ENCODE measurements at places on chromosomes 11 and 22. TPM values are rescaled to one million over a fixed set of nuclear protein-coding genes. Genes with fewer than 3 reads are reported as not detected.
A peak's percentile ranks its signal among the peaks of the same experiment; 100 is the strongest.

GRCh38 chr11:64055077-64055476 is 19.3 kb downstream of the FLRT1 start:
- peaks cover 29% of the 10 kb centered on the region for H3K4me1 ChIP-seq
- H3K4me3 ChIP-seq, result no peak overlapping the region
- peak overlapping the region; percentile 59 for H3K27ac ChIP-seq
- no peaks in the 10 kb centered on the region for H3K36me3 ChIP-seq
- H3K27me3 ChIP-seq, result no peaks in the 10 kb centered on the region

- no peak overlapping the region for H3K27ac ChIP-seq
- H3K27me3 ChIP-seq, result no peaks in the 10 kb centered on the region
- H3K4me3 ChIP-seq, result no peak overlapping the region
- no peaks in the 10 kb centered on the region for H3K36me3 ChIP-seq
Observed at GRCh38 chr11:64546600-64546999, 44.4 kb upstream of the SLC22A12 start.

GRCh38 chr11:134512571-134513538 is 100.8 kb upstream of the B3GAT1 start:
- DNase-seq, result peak; percentile 50
- H3K27me3 ChIP-seq, result peaks cover 4% of the 10 kb centered on the region
- H3K36me3 ChIP-seq, result no peaks in the 10 kb centered on the region
- no peak overlapping the region for H3K27ac ChIP-seq
- H3K4me3 ChIP-seq, result no peak overlapping the region
- H3K4me1 ChIP-seq, result no peaks in the 10 kb centered on the region

DNA sequence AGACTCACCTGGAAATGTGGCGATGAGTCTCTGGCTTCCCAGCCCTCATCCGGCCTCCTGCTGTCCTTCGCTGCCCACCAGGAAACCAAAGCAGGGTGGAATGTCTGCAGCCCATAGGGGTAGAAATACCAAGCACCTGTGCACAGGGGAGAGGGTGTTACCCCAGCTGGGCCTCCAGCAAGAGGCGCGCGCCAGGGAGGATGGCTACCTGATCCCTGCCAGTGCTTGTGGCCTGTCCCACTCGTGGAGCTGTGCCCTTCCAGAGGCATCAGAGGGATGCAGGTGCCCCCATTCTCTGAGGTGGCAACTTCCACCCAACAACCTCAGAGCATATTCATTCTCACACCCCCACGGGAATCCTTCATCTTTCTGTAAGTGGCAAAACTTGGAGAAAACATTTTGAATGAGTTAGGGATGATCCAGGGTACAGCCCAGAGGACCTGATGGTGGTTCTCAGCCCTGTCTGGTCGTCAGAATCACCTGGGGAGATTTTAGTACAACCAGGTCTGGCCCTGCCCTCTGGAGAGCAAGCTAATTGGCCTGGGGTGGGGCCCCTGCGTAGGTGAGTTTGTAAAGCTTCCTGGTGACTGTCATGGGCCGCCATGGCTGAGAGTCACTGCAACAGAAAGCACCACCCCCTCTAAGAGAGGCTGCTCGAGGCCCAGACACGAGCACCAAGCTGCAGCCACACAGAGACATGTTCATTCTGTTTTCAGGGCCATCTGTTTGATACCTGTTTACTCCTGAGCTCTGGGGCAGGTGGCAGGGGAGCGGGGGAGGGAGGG is 9.9 kb downstream of the SUN2 start:
- no peaks in the 10 kb centered on the region for H3K4me1 ChIP-seq
- peaks cover 100% of the 10 kb centered on the region for H3K36me3 ChIP-seq
- no peaks in the 10 kb centered on the region for H3K27me3 ChIP-seq
- no peak overlapping the region for H3K4me3 ChIP-seq
- DNase-seq, result no peak
- H3K27ac ChIP-seq, result no peak overlapping the region

DNA sequence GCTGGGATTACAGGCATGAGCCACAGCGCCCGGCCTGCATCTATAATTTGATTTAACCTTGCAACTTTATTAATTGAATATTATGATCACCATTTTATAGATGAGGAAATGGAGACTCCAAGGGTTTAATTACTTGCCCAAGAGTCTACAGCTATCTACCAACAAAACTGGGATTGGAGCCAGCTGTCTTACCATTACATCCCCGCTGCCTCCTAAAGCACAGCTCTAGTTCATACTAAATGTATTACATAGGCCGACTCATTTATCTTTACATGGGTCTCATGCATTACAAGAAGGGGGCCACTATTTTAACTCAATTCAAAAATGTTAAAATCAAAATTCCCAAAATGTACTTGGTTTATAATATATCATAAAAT is 14.1 kb upstream of the TMA7B start:
- DNase-seq, result no peak
- H3K27me3 ChIP-seq, result no peaks in the 10 kb centered on the region
- no peak overlapping the region for H3K27ac ChIP-seq
- no peaks in the 10 kb centered on the region for H3K4me1 ChIP-seq
- H3K36me3 ChIP-seq, result no peaks in the 10 kb centered on the region
- no peak overlapping the region for H3K4me3 ChIP-seq

DNA sequence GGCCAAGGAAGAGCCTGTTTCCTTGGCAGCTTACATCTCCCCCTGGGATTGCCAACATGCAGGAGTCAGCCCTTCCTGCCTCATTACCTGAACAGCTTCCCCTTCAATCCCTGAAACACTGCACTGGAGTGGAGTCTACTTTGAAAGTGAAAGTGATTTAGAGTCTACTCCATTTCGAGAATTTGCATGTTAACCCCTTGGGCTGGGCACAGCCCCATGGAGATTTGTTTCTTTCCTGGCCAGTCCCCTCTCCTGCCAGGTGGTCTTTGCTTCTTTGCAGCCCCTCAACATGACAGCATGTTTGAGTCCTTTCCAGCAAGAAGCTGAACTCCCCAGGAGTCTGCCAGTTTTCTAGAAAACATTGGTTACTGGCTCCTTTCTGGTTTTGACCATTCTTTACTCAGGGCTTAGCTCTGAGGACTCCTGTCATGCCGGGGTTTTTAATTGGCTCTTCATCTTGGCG is 59.9 kb downstream of the TRAF6 start:
- H3K4me1 ChIP-seq, result peaks cover 13% of the 10 kb centered on the region
- peak overlapping the region; percentile 5 for H3K4me3 ChIP-seq
- H3K27me3 ChIP-seq, result no peaks in the 10 kb centered on the region
- H3K36me3 ChIP-seq, result no peaks in the 10 kb centered on the region
- H3K27ac ChIP-seq, result no peak overlapping the region

GRCh38 chr22:23163665-23164064 is 16.6 kb upstream of the BCR start:
- peak overlapping the region; percentile 53 for H3K27ac ChIP-seq
- H3K36me3 ChIP-seq, result no peaks in the 10 kb centered on the region
- H3K4me1 ChIP-seq, result no peaks in the 10 kb centered on the region

DNA sequence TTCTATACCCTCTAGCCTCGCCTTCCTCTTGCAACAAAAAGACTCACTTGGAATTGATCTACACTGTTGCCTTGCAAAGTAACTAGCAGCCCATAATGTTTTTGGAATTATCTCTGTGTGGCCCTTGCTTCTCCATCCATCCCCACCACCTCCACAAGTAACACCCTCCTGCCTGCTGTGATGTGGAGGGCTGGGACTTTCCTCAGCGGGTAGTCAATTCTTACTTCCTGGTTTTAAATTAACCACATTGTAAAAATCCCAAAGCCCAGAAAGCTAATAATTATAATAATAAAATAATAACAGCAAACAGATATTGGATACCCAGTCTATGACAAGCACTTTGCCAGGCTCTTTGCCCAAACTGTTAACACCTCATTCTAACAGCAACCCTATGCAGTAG is 40.8 kb upstream of the GALNT18 start:
- no peak overlapping the region for H3K27ac ChIP-seq
- H3K4me3 ChIP-seq, result no peak overlapping the region
- H3K27me3 ChIP-seq, result no peaks in the 10 kb centered on the region
- H3K36me3 ChIP-seq, result no peaks in the 10 kb centered on the region

DNA sequence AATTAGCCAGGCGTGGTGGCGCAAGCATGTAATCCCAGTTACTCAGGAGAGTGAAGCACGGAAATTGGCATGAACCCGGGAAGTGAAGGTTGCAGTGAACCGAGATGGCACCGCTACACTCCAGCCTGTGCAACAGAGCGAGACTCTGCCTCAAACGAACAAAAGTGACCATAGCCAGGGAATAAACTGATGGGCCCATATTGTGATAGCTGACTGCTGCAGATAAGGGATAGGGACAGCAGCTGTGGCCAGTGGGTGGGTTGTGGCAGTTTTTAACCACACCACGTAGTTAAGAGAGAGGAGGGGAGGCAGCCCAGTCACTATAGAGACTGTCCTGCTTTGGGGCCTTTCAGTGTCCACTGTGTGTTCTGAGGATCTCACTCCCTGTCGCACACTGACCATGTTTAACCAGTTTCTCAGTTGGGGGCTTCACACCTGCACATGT is 58.9 kb downstream of the PISD start:
- peak overlapping the region; percentile 91 for H3K27ac ChIP-seq
- no peaks in the 10 kb centered on the region for H3K36me3 ChIP-seq
- no peak overlapping the region for H3K4me3 ChIP-seq

- no peaks in the 10 kb centered on the region for H3K27me3 ChIP-seq
- H3K36me3 ChIP-seq, result peaks cover 22% of the 10 kb centered on the region
- peak; percentile 30 for DNase-seq
- H3K4me1 ChIP-seq, result no peaks in the 10 kb centered on the region
- no peak overlapping the region for H3K4me3 ChIP-seq
Observed at GRCh38 chr22:24090581-24090980, 79.5 kb downstream of the CABIN1 start.

DNA sequence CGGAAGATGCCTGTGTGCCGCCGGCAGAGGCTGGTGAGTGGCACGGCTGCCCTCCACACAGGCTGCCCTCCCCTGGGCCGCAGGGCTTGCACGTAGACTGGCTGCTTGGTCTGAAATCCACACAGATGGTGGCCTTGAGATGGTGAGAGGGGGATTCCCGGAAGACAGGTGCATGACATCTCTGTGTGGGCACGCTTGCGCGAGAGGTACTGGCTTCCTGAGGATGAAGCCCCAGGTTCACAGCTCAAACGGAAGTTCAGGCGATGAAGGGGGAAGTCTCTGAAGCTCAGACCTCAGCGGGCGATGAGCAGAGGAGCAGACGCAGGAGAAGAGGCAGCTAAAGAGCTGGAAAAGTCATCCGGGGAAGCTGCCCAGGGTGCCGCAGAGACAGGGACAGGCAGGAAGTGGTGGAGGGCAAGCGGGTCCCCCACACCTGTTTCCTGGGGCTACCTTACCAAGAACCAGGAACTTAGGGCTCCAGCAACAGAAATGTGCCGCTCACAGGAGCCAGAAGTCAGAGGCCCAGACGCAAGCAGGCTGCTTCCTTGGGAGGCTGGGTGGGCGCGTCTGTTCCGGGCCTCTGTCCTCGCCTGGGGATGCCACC is 7.2 kb downstream of the CRELD2 start:
- H3K4me3 ChIP-seq, result no peak overlapping the region
- peaks cover 12% of the 10 kb centered on the region for H3K4me1 ChIP-seq
- H3K36me3 ChIP-seq, result peaks cover 4% of the 10 kb centered on the region

DNA sequence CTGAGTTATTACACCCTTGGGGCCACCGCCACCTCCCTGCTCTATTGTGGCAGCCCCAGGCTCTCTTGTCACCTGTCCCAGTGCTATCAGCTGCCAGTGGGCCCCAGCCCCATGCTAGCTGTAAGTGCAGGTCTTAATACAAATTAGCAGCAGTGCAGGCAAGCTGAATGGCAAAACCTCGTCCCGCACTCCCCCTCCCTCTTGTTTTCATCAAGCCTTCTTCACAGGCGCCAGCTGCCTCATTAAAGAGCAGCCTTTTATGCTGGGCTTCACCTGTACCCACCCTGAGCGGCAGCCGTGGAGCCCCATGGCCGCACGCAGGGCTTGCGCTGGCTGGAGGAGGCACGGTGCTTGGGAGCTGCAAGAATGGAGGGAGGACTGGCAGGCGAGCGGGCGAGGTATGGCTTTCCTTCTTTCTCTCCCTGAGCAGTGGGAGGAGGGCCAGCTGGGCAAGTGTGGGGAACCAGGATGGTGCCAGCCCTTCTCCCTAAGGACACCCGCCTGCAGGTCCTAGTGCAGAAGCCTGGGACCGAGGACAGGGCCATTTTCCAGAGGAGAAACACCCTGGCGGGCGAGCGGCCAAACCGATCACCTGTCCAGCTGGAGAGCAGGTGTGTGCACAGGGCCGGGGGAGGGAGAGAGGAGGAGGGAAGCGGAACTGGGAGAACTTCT is 70.7 kb downstream of the FLI1 start:
- DNase-seq, result no peak
- no peak overlapping the region for H3K4me3 ChIP-seq
- H3K36me3 ChIP-seq, result no peaks in the 10 kb centered on the region

DNA sequence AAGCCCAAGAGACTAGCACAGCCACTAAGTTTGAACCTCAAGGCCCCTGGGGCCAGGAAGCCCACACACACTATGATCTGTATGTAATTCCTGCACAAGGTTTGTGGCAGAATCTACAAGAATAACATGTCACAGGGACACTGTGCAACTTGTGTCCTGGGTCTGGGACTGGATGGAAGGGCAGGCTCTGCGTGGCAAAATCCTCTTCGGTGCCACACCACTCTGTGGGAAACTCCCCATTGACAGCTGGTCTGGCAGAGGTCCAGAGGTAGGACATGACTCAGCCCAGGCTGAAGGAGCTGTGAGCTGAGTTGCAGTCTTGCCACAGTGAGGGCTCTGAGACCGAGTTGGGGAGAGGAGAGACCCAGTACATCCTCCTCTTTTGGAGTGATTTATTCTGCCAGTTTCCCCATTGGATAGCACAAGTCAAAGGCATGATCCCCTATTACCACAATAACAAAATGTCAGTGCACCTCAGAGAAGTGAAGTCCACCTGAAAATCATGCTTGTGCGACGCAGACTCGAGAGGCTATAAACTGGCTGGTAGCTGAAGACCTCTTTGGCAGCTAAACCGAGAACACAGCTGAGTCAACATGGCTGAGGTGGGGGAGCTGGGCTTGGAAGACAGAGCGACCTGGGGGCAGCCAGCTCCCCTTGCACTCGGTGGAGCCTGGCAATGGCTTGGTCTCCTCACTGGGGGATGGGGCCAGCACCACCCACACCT is 23.3 kb upstream of the SERPIND1 start:
- peaks cover 57% of the 10 kb centered on the region for H3K36me3 ChIP-seq
- peak; percentile 77 for DNase-seq
- peak overlapping the region; percentile 29 for H3K27ac ChIP-seq
- H3K4me3 ChIP-seq, result no peak overlapping the region

- H3K27ac ChIP-seq, result no peak overlapping the region
- no peaks in the 10 kb centered on the region for H3K27me3 ChIP-seq
- peak; percentile 46 for DNase-seq
- H3K4me3 ChIP-seq, result no peak overlapping the region
Observed at GRCh38 chr11:60902625-60903024, 3.8 kb downstream of the PRPF19 start.

The POTEH gene
- not detected for total RNA-seq

The RIC3 gene
- total RNA-seq, result 15.7 TPM

The SERGEF gene
- total RNA-seq, result 41.8 TPM

The PRODH gene
- 3.6 TPM for total RNA-seq

The GRK3 gene
- 7.7 TPM for total RNA-seq

The OR2AG2 gene
- not detected for total RNA-seq

The RBM4 gene
- 82.5 TPM for total RNA-seq

The KRTAP5-2 gene
- not detected for total RNA-seq

Data from sigmoid colon (tissue), 7 donors.